ENCODE measurements at places on chromosomes 4 and X. TPM values are rescaled to one million over a fixed set of nuclear protein-coding genes. Genes with fewer than 3 reads are reported as not detected.

Gene CACNA1F
- total RNA-seq = 0.14 TPM

Gene DACH2
- total RNA-seq = not detected

Gene MAGEA12
- total RNA-seq = not detected

Gene PPEF1
- total RNA-seq = not detected

Gene USP51
- total RNA-seq = 2.0 TPM

All from T-helper 2 cell treated with Interferon-gamma antibody and Interleukin-4, amounts not matched to agents 100 ng/mL and 5 ng/mL, for 36 hours (primary cell).